Activated CD4-positive, alpha-beta T cell treated with anti-CD3 and anti-CD28 coated beads, Interleukin-2, amount 10 ng/mL, durations not matched to agents 7 days and 5 days (primary cell): ENCODE measurements at places on chromosomes 4 and X.

DNA sequence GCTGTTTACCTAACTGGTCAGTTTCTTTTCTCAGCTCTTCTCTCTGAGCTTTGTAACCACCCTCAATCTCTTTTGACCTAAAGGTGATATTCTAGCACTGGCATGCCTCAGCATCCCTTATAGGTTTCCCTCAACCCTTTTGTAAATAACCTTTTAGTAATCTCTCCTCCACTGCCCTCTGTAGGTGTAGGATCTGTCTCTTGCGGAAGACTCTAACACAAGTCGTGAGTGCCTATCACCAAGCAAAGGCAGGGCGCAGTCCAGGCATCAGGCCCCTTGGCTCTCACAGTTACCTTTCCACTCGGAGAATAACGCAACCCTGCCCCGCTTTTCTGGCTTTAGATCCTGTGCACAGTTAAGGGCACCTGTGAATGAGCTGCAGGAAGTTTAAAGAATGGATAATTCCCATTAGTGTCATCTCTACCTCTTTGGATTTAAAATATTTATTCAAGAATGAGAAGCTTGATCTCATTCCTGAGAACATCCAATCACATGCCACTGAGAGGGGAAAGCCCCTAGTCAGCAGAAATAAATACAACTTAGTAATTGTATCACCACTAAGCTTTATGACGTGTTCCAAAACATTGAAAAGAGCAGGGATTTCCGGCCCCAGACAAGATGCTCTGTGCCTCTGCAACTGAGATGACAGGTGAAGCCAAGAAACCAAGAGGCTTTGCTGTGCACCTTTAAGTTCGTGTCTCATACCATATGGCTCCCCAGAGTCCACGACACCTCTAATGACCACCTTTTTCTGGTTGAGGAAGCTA is 58.8 kb downstream of the SPINK2 start:
- peak; percentile 25 for DNase-seq

DNA sequence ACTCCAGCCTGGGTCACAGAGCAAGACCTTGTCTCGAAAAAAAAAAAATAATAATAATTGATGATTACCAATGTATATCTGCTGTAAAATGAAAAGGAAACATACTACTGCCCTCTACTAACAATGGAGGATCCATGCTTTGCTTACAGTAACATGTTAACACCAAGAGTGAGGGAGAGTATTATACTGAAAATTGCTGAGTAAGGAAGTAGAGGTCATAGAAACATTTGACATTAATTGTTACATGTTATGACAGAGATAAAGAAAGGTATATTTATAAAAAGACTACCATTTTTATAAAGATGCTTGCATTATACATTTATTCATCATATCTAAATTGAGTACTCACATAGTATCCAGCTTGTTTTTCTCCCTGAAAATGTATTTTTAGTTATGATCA is 1989.8 kb upstream of the TENM3 start:
- no peak for DNase-seq

DNA sequence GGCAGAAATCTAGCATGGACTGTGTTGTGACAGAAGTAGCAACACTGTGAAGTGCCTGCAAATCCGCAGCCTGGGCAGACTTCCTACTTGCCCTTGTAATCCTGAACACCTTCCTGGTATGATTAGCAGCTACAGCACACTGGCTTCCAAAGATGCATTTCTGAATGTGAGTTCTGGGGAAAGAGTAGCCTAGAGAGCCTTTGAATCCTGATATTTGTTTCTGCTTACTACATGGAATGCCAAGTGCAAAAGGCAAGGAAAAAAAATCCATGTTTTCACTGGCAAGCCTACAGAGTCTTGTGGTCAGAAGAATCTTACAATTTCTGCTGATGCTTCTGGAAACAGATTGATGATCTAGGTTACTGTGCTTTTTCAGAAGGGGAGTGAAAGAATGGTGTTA is 223.7 kb downstream of the COL25A1 start:
- DNase-seq, result no peak

GRCh38 chrX:131544218-131544617 is 344 bp downstream of the OR13H1 start:
- no peak for DNase-seq

DNA sequence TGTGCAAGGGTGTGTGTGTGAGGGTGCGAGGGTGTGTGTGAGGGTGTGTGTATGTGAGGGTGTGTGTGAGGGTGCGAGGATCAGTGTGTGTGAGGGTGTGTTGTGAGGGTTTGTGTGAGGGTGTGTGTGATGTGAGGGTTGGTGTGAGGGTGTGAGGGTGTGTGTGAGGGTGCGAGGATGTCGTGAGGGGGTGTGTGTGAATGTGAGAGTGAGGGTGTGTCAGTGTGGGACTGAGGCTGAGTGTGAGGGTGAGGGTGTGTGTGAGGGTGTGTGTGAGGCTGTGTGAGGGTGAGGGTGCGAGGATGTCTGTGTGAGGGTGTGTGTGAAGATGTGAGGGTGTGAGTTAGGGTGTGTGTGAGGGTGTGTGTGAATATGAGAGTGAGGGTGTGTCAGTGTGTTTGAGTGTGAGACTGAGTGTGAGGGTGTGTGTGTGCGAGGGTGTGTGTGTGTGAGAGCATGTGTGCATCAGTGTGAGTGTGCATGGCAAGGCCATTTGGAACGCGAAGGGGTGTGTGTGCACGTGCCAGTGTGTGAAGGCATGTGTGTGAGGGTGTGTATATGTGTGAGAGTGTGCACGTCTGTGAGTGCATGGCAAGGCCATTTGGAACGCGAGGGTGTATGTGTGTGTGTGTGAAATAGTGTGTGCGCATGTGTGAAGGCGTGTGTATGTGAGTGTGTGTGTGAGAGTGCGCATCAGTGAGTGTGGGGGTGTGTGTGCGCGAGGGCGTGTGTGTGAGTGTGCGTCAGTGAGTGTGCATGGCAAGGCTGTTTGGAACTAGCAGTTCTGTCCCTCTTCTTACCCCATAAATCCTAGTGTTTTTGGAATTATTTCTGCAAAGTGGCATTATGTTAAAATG is 69.8 kb downstream of the RGS12 start:
- DNase-seq, result no peak

- no peak for DNase-seq
These were observed 6.9 kb downstream of the SORCS2 start for GRCh38 chr4:7199129-7199725.

DNA sequence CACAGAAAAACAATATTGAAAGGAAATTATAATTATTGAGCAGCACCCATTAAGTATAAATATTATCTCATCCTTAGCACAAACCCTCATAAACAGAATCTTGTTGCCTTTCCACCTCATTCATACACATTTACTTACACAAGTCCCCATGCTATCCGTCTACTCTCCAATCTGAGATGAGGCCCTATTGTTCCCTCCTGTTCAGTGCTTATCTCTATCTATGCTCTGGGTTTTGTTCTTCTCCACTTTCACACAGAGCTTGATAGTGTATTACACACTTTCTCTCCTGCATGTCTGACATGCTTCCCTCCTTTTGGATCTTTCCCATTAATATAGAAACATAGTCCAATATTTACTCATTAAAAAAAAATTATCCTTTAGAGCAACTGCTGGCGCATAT is 238.2 kb upstream of the MAB21L2 start:
- no peak for DNase-seq
